Fibroblast of skin of right biceps (primary cell): ENCODE measurements at places on chromosomes 11 and 22.
A peak's percentile ranks its signal among the peaks of the same experiment; 100 is the strongest.

- peak; percentile 38 for DNase-seq
Observed at GRCh38 chr11:58330861-58331260, 28.0 kb downstream of the OR5B17 start.

GRCh38 chr11:61498767-61499341 is 9.7 kb upstream of the LRRC10B start:
- DNase-seq: no peak

GRCh38 chr11:114082767-114083181 is 23.3 kb downstream of the ZBTB16 start:
- no peak for DNase-seq

- DNase-seq: no peak
Observed at GRCh38 chr11:118690553-118691304, 11.3 kb upstream of the TREH start.

DNA sequence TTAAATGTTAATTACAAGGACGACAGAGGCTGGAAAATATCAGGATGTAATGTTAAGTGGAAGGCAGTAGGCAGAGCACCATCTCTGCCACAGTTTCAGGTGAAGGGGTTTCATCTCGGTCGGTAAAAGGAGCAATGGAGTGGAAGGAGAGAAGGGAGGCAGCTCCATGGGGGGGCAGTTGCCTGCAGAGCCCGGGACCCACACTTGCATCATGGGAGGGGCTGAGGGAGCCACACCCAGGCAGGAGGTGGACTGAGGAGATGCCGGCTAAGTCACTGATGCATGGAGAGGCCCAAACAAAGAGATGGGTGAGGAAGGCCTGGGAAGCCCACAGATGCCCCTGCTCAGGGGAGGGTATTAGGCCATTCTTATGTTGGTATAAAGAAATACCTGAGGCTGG is 1470.9 kb downstream of the BRD1 start:
- no peak for DNase-seq

- no peak for DNase-seq
Observed at GRCh38 chr11:126601550-126602215, 246.2 kb downstream of the ST3GAL4 start.

- DNase-seq: no peak
Observed at GRCh38 chr11:122691549-122692150, 36.1 kb downstream of the UBASH3B start.

DNA sequence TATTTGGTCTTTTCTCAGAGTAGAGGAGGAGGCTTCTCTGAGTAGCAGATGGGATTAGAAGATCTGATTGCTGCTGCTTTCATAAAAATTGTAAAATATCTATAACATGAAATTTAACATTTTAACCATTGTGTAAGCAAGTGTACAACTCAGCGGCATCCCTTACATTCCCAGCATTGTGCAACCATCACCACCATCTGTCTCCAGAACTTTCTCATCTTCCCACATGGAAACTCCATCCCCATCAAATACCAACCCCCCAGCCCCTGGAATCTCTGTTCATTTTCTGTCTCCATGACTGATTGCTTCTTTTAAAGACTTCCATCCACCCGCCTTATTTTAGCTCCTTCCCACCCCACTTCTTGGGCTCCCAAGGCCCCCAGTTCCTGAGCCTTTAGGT is 32.3 kb downstream of the MRGPRD start:
- DNase-seq: peak; percentile 51
